Endothelial cell (in vitro differentiated cells): ENCODE measurements at places on chromosomes 3 and 15.

DNA sequence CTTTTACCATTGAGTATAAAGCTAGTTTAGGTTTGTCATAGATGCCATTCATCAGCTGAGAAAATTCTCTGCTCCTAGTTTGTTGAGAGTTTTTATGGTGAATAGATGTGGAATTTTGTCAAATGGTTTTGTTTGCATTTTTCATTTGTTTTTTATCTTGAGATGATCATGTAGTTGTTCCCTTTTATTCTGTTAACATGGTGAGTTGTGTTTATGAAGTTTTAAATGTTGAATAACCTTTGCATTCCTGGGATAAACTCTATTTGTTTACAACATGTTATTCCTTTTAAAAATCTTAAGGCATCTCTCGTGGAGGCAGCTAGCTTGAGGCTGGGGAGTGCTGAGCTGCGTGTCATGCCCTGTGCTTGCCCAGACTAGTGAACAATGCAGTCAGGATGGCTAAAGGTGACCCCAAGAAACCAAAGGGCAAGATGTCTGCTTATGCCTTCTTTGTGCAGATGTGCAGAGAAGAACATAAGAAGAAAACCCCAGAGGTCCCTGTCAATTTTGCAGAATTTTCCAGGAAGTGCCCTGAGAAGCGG is 48.5 kb downstream of the ANAPC13 start:
- DNase-seq = no peak

- no peak for DNase-seq
Observed at GRCh38 chr3:4515916-4516579, 22.9 kb downstream of the ITPR1 start.

DNA sequence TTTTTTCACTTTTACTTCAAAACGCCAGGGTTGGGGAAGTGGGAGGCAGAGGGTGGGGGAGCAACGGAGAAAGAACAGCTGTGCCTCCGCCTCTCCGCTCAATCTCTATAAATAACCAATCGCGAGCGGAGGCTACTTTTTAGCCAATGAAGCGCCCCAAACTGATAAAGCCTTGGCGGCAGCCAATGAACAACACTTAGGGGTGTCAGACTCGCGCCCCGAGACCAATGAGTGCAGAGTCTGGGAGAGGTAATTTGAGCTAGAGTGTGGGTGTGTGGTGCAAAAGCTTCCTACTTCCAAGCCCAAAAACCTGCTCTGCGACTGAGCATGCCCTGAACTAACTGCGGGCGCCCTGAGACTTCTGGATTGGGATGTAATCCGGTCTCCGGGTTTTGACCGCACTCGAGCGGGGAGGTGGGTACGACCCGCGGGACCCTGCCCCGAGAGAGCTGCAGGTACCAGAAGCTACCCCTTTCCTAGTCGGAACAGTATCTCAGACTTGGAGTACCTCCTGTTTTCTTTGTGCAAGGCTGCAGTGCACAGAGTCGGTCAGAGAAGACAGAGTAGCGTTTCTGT is 800 bp upstream of the RAP2B start:
- peak; percentile 90 for DNase-seq

DNA sequence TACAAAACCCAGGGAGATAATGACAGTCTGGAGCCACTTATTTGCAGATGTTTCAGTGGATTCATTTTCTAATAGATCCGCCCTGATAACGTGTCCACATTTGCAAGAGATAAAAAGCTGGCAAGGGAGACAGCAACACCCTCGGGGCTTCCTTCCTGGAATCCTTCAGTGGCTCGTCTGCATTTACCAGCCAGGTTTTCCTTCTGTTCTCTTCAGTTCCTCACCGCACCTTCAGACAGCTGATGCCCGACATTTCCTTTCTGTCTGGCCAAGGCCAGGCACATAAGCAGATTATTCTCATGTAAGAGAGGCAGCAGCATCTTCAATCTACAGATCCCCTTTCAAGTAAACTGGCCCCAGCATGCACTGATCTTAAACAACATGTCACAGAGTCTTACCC is 56.2 kb upstream of the SPATA12 start:
- no peak for DNase-seq

DNA sequence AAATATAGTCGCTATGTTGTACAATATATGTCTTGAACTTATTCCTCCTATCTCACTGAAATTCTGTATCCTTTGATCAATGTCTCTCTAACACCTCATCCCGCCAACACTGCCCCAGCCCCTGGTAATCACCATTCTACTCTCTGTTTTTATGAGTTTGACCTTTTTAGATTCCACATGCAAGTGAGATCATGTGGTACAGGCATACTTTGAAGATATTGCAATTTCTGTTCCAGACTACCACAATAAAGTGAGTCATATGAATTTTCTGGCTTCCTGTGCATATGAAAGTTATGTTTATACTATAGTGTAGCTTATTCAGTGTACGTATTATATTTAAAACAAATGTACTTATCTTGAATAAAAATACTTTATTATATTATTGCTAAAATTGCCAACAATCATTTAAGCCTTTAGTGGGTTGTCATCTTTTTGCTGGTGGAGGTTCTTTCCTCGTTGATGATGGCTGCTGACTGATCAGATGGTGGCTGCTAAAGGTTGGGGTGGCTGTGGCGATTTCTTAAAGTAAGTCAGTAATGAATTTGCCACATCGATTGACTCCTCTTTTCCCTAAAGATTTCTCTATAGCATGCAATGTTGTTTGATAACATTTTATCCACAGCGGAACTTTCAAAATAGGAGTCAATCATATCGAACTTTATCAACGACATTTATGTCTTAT is 257.2 kb downstream of the NFKBIZ start:
- no peak for DNase-seq

DNA sequence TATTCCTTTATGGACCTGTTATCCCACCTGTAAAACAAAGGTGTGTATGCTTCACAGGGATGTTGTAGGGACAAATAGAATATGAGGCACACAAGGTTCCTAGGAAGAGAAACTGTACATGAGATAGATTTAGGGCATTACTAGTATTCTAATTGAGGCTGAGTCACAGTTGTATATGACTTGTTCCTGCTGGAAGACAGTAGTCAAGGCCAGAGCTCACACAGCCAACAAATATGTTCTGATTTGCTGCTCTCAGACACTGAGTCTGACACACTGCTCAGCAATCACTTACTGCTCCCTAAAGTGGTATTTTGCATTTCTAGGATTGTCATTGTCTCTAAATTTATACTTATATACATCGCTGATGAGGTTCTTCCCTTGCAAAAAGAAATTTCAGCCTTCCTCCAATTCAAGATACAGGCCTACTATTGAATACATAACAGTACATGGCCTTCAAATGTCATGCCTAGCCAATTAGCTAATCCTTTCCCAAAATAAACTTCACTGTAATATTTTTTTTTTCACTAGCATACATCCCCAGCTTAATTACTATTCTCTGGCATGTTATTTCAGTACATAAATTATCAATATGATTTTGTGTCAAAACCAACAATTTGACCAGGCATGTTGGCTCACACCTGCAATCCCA is 69.8 kb downstream of the TIGIT start:
- DNase-seq = no peak

DNA sequence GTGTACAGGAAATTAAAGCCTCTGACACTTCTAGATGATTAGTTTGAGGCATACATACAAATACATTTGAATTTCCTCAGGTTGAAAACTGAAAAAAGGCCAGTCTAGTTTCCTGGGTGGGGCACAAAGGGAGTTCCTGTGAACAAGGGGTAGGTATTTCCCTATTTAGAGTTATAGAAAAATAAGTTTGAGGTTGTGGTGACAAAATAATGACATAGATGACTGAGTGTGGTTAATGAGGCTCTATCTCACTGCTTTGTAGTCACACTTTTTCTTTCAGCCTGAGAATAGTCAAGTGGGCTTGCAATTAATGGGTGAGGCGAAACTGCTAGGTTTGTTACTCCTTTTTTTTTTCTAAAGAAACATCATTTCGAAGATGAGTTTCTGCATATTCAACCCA is 4.3 kb downstream of the SLCO3A1 start:
- no peak for DNase-seq
